ENCODE measurements at places on chromosomes 2 and 18. TPM values are rescaled to one million over a fixed set of nuclear protein-coding genes. Genes with fewer than 3 reads are reported as not detected.

- no peak for DNase-seq
These were observed 63.3 kb upstream of the GALNT5 start for GRCh38 chr2:157194097-157194688.

The SERPINB13 gene
- 15.2 TPM for total RNA-seq

DNA sequence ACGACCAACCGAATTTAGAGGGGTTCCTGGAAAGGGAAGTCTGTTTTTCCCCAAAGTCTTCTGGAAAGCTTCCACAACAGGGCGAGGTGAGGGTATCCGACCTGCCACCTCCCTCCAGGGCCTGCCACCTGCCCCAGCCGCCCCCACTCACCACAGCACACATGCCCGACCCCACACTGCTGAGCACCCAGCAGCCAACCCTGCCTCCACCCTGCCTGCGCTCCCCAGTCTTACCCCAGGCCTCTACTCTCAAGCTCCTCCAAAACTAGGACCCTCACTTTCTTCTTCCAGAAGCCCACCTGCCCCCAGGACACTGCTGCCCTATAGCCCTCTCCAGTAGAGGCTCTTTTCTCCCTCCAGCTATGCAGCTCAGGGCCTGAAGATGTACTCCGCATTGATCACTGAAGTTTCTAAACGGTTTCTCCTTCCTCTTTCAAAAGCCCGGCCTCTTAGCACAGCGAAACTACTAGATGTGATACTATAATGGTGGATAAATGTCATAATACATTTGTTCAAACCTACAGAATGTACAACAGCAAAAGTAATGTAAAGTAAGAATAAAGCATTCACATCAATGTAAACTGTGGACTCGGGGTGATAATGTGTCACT, 128.8 kb upstream of the SLC1A4 start:
- DNase-seq = no peak

The CROCC2 gene
- total RNA-seq = not detected

The RUFY4 gene
- total RNA-seq = not detected

The NDUFS1 gene
- total RNA-seq = 105 TPM

DNA sequence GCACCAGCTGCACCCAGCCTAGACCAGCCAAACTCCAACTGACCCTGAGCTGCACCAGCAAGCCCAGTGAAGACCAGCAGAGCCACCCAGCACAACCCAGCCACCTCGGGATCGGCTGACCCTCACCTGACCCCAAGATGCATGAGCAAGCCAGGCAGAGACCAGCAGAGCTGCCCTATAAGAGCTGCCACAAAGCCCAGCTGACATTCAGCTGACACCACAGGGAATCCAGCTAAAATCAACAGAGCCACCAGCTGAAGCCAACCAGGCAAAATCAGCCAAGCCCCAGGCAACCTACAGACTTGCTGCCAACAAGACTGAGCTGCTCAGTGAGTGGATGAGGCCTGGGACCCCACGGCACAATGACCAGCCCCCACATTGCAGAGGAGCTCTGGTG, 54.6 kb downstream of the CYP27C1 start:
- DNase-seq = peak; percentile 32

GRCh38 chr18:48904091-48904490, 46.7 kb downstream of the SMAD7 start:
- DNase-seq = no peak

The TMEM185B gene
- total RNA-seq = 33.3 TPM

GRCh38 chr18:22547807-22548561, 130.3 kb upstream of the CTAGE1 start:
- no peak for DNase-seq

GRCh38 chr18:45621061-45621511, 5.8 kb downstream of the SLC14A2 start:
- DNase-seq = peak; percentile 46

DNA sequence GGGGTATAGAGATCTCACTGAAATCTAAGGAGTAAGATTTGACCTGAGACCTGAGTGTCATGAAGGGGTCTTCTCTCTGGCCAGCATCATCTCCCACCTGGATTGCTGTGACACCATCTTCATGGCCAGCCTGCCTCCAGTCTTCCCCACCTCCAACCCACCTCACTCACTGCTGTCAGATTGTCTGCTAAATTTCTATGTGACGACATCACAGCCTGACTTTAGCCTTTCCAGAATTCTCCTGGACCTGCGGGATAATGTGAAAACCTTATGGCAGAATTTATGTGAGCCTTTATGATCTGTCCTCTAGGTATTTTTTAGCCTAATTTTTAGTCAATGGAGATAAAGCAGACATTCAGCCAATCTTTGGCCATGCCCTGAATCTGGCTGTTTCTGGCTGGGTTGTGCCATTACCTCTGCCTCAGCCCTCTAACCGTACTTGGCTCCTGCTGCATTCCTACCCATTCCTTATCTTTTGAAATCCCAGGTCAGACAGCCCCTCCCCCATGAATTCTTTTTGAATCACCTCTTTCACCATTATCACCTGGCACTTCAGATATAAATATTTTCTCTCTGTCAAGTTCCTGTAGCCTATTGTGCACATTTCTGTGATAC, 66.4 kb upstream of the MMADHC start:
- DNase-seq = no peak

GRCh38 chr2:69214898-69215297, 172.1 kb downstream of the GFPT1 start:
- no peak for DNase-seq

The FKBP1B gene
- 7.2 TPM for total RNA-seq

The UGT1A3 gene
- 1.1 TPM for total RNA-seq

- DNase-seq = no peak
These were observed 764.3 kb downstream of the METTL4 start for GRCh38 chr18:1806884-1807615.

- DNase-seq = no peak
These were observed 61.9 kb downstream of the KLHL29 start for GRCh38 chr2:23446916-23447315.

DNA sequence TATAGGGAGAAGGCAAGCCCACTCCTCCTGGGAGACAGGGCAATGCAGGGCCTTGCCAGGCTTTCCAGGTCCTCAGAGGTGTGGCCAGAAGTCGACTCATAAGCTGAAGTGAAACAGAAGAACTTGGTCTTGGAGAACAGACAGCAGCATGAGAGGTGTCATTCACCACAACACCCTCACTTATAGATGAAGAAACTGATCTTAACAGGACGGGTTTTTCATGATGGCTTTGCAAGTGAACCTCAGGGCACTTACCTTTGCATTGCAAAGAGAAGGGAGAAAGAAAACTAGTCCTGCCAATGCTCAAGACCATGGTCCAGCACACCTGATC, 198.8 kb downstream of the CYRIA start:
- no peak for DNase-seq

The SRD5A2 gene
- total RNA-seq = not detected

DNA sequence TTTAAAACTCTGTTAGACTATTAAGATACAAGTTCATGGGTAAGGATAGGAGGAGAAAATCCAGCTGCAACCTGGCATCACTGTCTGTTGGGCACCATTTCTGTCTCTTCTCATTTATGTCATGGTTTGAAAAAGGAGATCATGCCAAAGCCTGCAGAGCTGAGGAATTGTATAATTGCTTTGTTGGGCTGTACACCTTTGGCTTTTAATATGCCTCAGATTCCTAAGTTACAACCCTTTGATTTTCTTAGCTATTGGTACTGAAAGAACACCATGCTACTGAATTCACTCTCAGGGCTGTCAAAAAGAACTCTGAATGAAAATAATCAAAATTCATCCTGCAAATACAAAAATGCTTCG, 174.3 kb downstream of the ACKR3 start:
- DNase-seq = peak; percentile 29

GRCh38 chr2:183113630-183114029, 10.6 kb upstream of the NUP35 start:
- no peak for DNase-seq

DNA sequence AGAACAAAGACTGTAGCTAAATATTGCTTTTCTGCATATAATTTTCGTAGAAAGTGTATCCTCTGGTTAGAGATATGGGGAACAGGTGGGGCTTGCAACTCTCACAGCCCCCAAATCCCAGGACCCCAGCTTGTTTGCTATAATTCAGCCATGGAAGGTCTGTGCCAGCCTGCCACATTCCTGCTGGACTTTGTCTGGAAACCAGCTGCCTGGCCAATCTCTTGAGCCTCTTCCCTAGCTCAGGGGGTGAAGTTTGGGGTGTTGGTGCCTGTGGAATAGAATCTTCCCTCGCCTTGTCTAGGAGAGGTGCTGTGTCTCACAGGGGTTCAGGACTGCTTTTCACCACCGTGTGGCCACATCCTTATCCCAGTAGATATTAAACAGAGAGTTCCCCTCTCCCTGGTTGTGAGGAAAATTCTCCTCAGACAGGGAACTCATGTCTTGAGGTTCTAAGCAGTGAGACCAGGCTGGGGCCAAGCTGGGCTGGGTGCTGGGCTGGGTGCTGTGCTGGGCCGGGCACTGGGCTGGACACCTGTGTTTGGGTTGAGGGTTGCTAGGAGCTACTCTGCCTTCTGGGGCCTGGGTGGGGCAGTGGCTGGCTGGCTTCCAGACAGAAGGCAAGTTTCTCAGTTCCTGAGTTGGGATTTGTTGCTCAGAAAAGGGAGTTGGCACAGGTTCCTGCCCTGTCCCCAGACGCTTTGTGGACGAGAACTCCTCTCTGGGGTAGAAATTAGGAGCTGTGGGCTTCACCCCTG, 12.3 kb downstream of the TOGARAM2 start:
- no peak for DNase-seq

The C2orf76 gene
- total RNA-seq = 17.8 TPM

- no peak for DNase-seq
These were observed 1.6 kb upstream of the RMDN2 start for GRCh38 chr2:37923308-37924055.

The SIX2 gene
- not detected for total RNA-seq

DNA sequence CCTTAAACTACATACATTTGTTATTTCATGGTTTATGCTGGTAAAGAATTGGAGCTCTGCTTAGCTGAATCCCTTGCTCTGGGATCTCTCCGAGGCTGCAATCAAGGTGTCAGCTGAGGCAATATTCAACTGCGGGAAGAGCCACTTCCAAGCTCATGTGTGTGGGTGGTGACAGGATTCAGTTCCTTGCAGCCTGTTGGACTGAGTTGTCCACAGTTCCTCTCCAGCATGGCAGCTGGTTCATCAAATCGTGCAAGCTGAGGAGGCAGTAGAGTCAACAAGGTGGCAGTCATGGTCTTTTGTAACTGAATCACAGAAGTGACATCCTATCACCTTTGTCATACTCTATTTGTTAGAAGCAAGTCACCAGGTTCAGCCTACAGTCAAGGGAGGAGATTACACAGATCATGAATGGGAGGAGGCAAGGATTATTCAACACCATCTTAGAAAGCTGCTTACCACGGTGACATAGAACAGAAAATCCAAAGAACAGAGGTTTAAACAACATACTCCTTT, 56.9 kb downstream of the CTIF start:
- DNase-seq = no peak
